Stimulated activated CD8-positive, alpha-beta memory T cell treated with anti-CD3 and anti-CD28 coated beads, Interleukin-15, amount 100 ng/mL, for 1 hour (primary cell): ENCODE measurements at places on chromosomes 6 and 20.

- DNase-seq = no peak
These were observed 39.3 kb downstream of the ATXN1 start for GRCh38 chr6:16721977-16722376.

DNA sequence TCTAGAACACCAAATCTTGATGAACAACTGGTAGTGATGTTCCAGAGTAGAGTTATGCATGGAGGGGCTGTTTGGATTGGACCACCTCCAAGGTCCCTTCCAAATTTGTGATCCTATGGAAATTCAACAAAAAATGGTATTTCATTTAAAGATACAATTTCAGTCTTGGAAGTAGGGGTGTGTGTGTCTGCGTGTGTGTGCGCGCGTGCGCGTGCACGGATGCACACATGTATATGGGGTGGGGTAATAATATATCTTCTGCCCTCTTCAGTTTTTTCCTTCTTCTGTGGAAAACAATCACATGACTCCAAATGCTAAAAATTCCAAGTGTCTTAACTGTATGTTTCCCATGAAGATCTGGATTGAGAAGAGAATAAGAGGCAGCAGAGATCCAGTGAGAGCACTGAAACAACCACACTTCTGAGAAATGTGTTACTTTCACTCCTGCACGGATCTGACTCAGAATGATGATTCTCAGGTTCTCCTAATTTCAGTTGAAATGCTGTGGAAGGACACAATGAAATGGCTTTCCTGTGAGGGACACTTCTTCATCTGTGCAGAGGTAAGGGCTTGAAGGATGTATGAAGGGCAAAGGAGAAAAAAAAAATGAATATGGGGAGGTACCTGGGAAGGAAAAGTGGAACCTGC, 10.6 kb upstream of the IL17F start:
- no peak for DNase-seq

- no peak for DNase-seq
These were observed 6.3 kb downstream of the IPCEF1 start for GRCh38 chr6:154350293-154350692.

GRCh38 chr6:110358553-110359160, 508 bp upstream of the METTL24 start:
- DNase-seq = no peak

GRCh38 chr20:34829191-34829590, 3.7 kb upstream of the NCOA6 start:
- no peak for DNase-seq

DNA sequence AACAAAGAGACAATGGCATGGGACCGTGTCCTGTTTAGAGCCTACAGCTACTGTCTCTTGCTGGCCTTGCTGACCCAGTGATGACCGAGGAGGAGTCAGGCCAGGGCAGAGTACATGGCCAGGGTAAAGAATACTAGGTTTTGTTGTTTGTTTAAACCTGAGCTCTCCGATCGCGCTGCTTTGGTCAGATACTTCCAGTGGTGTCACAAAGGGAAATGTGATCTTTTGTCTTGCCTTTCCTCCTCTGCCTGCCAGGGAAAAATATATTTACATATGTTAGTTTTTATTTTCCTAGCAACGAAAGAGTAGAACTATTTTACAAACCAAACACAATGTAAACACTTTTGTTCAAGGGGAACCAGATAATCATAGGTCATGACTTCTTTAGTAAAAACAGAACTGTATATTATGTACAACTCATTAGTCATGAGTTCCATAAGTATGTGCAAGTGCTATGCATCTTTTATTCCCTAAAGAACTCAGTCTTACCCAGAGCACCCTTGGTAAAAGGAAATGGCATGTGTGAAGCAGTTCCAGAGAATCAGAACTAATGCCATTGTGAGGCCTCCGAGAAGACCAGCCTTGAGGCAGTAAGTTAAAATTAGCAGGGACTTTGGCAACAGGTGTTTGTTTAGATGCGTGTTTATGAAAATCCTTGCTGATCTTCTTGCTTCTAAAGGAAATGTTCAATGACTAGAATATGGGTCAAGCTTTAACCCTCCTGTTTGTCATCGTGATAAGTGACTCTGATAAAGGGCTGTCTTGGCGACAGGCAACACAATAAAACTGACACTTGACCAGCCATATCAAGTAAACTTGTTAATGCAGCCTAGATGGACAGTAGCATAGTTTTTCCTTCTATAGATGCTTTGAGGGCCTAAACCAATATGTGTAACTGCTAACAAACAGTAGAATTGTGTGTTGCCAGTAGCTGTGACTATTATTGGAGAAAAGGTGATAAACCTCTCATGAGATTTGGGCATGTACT, 204.6 kb downstream of the NKAIN2 start:
- no peak for DNase-seq

- DNase-seq = no peak
These were observed 129.6 kb downstream of the EDN1 start for GRCh38 chr6:12419631-12420272.

DNA sequence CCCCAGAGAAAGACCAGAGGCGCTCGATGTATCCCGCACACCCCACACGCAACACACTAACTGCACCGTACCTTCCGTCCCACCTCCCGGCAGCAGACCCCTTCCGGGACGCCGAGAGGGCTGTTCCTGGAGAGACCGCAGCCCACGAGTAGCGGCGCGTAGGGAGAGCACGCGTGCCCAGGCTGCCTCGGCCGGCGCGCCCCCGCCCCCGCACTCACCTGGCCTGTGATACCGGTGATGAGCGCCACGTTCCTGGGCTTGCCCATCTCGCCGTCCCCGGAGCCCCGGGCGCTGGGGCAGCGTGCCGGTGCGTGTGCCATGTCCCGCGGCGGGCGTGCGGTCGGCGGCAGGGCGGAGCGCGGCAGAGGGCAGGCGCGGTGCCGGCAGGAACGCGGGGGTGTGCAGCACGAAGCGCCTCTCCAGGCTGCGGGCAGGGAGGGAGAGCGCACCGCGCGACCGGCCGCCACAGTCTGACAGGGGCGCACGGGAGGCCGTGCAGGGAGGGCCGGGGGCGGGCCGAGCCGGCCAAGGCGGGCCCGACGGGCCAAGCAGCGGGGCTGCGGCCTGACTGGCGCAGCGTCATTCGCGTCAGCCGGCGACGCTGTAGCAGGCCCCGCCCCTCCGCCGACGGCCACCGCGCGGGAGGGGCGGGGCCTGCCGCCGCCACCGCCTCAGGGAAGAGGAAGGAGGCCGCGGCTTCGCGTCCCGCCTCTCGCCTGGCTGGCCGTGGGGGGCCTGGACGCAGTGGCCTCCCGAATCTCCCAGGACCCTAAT, at the start of gene GMDS:
Gene GMDS (minus strand): TSS at position 503 of the 774 bp plus-strand sequence.
- DNase-seq = peak; percentile 44
